Fibroblast of villous mesenchyme (primary cell): ENCODE measurements at places on chromosomes 2 and 18. TPM values are rescaled to one million over a fixed set of nuclear protein-coding genes. Genes with fewer than 3 reads are reported as not detected.
A peak's percentile ranks its signal among the peaks of the same experiment; 100 is the strongest.

DNA sequence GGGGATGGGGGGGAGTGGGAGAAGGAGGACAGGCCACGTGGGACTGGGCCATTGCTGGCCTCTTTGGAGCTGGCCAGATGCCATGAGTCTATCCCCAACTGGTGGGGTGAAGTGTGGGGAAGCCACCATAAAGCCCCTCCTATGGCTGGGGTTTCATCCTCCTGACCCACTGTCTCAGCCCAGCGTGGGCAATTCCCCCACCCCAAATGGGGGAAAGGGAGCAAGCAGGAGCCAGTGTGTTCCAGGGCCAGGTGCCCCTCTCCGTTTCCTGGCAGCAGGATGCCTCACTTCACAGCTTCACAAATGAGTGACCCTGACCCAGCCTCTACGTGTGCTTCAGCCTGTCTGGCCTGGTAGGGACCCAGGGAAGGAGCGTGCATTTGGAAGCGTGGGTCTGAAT, 474.7 kb upstream of the HS6ST1 start:
- no peak for DNase-seq

The CXXC1 gene
- 30.2 and 31.2 TPM in 2 replicates for total RNA-seq

- peak; percentile 49 for DNase-seq
Observed at GRCh38 chr2:100786297-100786658, 33.7 kb upstream of the NPAS2 start.

DNA sequence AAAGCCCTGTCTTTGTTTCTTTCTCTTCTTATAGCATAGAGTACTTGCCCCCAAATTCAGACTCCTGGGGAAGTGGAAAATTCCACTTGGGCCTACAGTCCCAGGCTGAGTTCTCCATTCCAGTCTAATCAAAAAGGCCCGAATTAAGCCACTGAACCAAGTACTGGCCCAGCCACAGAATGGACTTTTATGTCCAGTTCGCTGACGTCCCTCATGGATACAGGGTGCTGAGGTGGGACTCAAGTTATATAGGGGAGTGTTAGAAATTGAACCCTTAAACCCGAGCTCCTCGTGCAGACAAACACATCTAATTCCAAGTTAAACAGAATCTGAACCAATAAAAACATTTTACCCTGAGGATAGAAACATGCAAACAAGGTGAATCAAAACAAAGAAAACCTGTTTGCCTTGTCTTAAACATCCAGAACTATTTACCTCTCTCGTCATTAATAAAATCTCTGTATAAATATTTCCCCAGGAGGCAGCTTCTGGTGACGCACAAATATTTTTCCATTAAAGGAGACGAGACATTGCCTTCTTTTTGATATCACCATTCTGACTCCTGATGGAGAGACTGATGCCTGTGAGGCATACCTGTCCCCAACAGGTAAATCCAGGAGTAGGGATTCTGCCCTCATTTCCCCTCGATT, 136.8 kb upstream of the ARL4C start:
- DNase-seq = no peak

GRCh38 chr2:201228912-201229290, 31.4 kb upstream of the CASP8 start:
- no peak for DNase-seq

DNA sequence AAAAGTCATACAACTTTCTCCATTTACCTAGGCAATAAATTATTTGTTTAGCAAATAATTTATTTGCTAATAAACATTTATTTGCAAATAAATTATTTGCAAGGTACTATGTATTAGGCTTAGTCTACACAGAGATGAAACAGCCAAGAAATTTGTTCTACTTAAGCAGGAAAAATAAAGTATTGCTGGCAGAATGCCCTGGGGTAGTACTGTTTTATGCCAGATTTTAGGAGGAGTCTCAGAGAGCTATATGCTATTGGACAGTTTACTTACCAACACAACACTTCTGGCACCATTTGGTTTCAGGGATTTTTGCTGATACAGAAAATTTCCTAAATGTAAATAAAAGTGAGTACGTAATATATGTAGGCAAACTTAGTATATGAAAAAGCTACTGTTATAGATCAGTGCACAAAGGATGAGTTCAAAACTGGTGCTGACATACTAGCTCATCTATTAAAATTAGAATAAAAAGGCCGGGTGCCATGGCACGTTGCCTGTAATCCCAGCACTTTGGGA, 23.2 kb upstream of the CDKL4 start:
- no peak for DNase-seq

GRCh38 chr2:12424809-12425208, 291.9 kb upstream of the TRIB2 start:
- DNase-seq = no peak

DNA sequence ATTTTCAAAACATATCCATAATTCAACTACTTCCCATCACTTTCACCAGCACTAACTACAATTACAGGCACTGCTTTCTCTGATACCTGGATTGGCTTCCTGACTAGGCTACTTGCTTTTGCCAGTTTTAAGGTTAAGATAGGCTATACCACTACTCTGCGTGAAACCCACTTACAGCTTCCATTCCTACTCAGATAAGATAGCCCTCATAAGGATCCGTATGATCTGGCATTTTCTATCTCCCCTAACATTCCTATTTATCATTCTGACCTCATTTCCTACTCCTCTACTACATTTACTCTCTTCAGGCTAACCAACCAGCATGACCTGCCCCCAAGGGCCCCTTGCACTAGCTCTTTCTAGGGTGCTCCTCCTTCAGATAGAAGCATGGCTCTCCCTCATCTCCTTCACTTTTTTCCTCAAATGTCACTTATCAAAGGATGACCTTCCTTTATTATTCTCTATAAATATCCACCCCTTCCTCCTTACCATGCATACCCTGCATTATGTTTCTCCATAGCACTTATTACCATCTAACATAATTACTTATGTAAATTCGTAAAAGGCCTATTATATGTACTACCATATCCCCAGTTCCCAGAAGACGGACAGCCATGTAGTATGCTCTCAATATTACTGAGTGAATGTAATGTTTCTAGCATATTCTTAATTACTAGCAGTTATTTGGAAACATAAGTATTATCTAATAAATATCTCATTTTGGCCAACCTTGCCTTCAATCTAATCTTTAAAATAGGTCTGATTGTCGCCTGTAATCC, 4.4 kb downstream of the TIA1 start:
- no peak for DNase-seq

DNA sequence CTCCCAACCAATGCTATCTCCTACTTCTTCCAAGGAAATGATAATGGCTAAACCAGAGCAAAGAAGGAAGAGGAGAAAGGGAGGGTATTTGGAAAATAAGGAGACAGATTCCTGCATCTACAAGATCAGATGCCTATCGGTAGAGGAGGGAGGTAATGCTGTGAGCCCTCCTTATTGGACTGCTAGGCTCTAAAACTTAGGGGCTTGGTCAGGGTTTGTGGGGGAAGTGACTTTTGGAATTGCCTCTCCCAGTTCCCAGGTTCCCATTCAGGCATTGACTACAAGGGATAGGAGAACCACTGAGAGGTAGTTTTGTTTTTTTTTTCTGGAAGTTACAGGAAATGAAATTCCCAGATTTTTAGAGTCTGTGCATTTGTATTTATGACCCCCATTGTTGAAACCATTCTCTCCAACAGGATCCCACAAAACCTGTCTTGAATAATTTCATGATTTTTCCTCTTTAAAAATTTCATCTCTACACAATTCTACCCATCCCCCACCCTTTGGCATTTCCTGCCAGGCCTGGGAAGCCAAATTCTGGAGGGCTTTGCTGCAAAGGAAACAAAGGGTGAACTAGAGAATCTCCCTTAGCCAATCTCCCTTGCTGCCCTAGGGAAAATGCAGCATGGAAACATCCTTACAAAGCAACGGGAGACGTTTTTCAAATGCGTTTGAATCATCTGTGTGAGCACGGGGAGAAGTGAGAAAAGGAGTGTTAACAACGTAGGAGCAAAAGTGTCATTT, 282.1 kb upstream of the EPAS1 start:
- peak; percentile 48 for DNase-seq

GRCh38 chr18:14029512-14029911, 102.7 kb downstream of the ZNF519 start:
- DNase-seq = no peak

DNA sequence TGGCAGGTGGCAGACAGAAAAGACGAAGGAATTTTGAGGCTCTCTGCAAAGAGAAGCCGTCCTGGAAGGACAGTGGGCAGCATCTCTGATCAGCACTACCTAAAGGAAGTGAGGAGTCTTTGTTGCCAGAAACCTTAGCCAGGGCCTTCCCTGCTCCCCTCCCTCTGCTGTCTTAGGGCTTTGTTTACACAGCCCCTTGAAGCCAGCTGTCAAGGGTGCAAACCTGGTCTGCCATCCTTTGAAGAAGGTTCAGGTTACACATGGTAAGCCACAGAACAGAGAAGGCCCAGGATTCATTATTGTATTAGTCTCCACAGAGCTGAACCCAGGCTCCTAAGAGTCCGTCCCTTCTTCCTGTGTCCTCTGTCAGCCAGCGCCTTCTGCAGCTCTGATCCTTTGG, 356.7 kb downstream of the TGIF1 start:
- DNase-seq = no peak

DNA sequence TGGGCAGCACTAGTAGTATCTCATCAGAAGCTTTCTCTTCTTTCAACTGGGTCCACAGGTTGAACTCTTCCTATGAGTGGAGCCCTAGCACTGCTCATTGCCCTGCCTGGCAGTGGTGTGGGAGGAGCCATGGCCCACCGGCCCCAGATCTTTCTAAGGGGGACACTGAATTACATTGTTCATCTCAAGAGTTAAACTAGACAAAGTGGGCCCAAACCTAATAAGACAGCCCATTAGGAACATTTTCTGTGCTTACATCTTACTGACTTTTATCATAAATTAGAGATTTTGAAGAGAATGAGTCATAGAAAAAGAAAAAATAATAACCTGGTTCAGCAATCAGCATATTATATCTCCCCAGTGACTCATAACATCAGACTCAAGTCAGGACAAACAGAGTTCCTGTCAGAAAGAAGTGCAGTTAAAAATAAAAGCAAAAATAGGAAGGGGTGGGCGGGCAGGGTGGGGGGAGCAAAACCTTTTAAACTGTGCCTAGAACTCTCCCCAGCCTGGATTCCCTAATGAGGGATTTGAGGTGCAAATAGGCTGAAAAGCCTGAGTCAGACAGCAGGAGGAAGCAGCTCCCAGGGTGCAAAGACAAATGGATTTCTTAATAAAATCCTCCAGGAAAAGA, 161.6 kb upstream of the TRIB2 start:
- peak; percentile 67 for DNase-seq

DNA sequence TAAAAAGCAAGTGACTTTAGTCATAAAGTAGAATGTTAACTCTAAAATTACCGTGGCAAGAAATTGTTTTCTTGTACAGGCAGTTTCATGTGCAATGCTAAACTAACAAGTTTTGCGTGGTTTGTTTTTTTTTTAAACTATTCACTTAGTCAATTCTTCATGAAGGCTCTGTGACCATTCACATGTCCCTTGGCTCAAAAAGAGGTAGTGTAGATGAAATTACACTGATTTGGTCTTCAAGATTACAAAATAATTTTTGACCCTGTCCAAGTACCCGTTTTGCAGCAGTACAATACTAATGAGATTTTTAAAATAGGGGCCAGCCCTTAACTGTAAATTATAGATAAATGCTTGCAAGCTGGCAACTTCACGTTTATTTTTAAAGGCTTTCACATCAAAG, 1.3 kb downstream of the TMEM131 start:
- DNase-seq = no peak

DNA sequence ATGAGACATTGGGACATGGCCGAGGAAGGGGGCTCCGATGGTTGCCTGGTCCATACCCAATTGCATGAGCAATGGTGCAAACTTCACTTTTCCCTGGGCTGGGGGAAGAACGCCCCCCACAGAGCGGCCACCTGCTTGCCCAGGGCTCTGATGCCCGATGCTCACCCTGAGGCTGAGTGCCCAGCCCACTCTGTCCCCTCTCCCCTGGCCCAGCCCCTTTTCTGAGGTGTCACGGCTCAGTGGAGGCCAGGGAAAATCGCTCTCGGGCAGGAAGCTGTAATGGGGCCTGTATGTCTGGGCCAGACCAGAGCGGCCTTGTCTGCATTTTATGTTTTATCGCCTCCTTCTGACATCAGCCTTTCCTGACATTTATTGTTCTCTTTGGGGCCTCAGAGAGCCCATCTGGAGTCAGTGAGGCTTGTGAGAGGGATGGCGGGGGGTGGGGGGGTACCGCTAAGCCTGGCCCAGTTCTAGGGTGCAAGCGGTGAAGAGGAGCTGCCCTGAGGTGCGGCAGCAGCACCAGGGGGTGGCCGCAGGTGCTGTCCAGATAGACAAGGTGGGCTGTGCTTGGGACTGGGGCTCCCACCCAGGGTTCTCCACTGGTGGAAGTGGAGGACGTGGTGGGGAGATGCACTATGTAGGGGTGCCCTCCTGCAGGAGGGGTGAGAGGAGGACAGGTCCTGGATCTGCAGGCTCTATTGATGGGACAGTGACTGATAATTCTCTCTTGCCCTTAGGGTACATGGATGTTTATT, 46.2 kb downstream of the INHBB start:
- no peak for DNase-seq

DNA sequence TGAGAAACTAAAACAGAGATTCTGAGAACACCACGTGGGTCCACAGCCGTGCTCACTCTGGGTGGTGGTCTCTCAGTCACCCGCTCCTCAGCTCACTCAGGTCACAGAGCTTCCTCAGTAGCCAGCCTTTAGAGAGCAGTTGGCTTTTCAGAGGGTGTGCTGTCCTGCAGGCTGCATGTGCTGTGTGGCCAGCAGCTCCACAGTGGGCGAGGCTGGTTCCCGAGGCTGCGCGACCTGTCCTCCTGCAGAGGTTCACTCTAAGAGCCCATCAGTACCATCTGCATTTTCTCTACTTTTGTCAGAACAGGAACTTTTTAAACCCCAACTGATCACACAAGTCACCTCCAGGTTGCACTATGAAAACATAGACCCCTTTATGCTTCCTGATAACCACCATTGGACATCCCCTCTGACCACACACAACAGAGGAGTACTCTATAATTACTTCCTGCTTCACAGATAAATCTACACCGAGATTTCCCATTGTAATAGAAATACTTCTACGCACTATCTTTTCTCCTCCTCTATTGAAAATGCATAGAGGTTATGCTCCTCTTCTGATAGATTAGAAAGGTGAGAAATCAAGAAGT, 93.1 kb downstream of the GYPC start:
- DNase-seq = no peak
